ENCODE measurements at places on chromosomes 2 and 18.

DNA sequence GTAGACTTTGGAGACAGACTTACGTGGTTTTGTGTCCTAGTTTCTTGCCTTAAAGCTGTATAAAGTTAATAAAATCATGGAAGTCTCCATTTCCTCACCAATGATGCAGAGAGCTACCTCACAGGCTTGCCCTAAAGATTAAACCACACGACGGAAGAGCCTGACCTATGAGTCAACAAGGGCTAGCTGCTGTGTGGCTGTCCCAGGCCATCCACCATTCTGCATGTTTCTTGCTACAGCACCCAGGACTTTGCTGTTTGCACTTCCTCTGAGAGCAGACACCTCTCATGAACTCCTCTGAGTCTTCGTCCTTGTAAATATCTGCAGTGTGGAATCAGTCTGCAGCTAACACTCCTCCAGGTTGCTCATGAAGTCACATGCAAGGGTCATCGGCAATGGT is 160.0 kb upstream of the TRIB2 start:
- no peaks in the 10 kb centered on the region for H3K36me3 ChIP-seq
- peaks cover 23% of the 10 kb centered on the region for H3K4me1 ChIP-seq
- no peaks in the 10 kb centered on the region for H3K27me3 ChIP-seq
- no peak for DNase-seq
- H3K27ac ChIP-seq = no peak overlapping the region
- no peak overlapping the region for H3K4me3 ChIP-seq

- no peaks in the 10 kb centered on the region for H3K36me3 ChIP-seq
- H3K27me3 ChIP-seq = no peaks in the 10 kb centered on the region
- H3K4me1 ChIP-seq = no peaks in the 10 kb centered on the region
- no peak overlapping the region for H3K4me3 ChIP-seq
- no peak overlapping the region for H3K27ac ChIP-seq
- DNase-seq = no peak
Observed at GRCh38 chr18:2171840-2172625, 399.3 kb downstream of the METTL4 start.

- H3K27ac ChIP-seq = no peak overlapping the region
- peaks cover 4% of the 10 kb centered on the region for H3K4me1 ChIP-seq
- no peak overlapping the region for H3K4me3 ChIP-seq
- DNase-seq = no peak
Observed at GRCh38 chr18:59783138-59783537, 85.9 kb upstream of the CCBE1 start.

GRCh38 chr18:5507756-5508155 is 36.0 kb downstream of the EPB41L3 start:
- H3K36me3 ChIP-seq = no peaks in the 10 kb centered on the region
- no peaks in the 10 kb centered on the region for H3K4me1 ChIP-seq
- H3K4me3 ChIP-seq = no peak overlapping the region
- DNase-seq = no peak
- H3K27me3 ChIP-seq = peaks cover 41% of the 10 kb centered on the region

DNA sequence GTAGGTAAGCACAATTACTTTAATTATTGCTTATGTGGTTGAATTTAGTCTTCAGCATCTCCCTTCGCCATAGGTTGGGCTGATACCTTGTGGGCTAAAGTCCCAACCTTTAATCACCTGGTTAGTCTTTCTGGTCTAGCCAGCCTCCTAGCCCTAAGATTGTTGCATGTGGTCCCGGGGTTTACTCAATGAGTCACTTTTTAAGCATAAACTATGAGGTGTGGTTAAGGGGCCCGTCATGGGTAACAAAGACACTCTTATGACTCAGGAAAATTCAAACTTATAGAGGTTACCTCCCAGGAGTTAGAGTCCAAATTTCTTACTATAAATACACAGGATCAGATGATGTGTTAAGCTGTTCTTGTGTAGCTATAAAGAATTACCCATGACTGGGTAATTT is 841.6 kb downstream of the TRIB2 start:
- H3K36me3 ChIP-seq = no peaks in the 10 kb centered on the region
- H3K27me3 ChIP-seq = no peaks in the 10 kb centered on the region
- H3K27ac ChIP-seq = no peak overlapping the region
- no peak for DNase-seq
- H3K4me3 ChIP-seq = no peak overlapping the region

DNA sequence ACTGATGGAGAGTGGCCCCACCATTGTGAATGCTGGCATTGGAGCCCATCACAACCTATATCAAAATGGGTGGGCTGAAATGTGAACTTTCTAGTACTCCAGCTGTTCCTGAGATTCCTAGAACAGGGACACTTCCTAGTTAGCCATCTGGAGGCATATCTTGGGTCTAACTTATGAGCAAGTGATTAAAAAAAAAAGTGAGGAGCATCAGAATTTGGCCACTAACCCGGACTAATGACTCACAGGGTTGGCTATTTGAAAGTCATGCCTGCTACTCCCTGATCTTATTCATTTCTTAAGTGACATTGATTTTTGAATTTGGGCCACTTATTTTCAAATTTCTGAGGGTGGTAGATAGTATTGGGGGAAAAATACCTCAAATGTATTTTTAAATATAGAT is 216.6 kb downstream of the HRH4 start:
- no peak overlapping the region for H3K27ac ChIP-seq
- peaks cover 66% of the 10 kb centered on the region for H3K27me3 ChIP-seq
- no peak for DNase-seq
- no peaks in the 10 kb centered on the region for H3K4me1 ChIP-seq
- no peak overlapping the region for H3K4me3 ChIP-seq

DNA sequence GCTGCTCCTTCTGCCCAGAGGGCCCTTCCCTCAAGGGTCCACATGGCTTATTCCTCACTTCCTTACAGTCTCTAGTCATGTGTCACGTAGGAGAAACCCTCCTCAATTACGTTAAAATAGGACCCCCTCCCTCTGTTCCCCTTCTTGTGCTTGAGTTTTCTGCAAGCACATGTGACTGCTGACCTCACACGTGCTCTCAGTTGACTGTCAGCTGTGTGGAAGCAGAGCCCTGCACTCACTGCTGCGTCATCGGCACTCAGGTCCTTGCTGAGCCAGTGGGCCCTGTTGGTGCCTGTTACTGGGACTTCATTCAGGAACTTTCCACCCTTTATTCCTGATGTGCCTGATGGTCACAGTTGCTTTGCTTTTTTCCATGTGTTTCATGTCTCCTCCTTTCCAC is 11.1 kb downstream of the ATG16L1 start:
- DNase-seq = no peak
- H3K27ac ChIP-seq = peak overlapping the region; percentile 91
- peaks cover 75% of the 10 kb centered on the region for H3K36me3 ChIP-seq
- H3K27me3 ChIP-seq = no peaks in the 10 kb centered on the region

- no peaks in the 10 kb centered on the region for H3K27me3 ChIP-seq
- DNase-seq = no peak
- H3K36me3 ChIP-seq = no peaks in the 10 kb centered on the region
- no peak overlapping the region for H3K4me3 ChIP-seq
- no peaks in the 10 kb centered on the region for H3K4me1 ChIP-seq
Observed at GRCh38 chr2:144642856-144643255, 122.9 kb upstream of the ZEB2 start.

DNA sequence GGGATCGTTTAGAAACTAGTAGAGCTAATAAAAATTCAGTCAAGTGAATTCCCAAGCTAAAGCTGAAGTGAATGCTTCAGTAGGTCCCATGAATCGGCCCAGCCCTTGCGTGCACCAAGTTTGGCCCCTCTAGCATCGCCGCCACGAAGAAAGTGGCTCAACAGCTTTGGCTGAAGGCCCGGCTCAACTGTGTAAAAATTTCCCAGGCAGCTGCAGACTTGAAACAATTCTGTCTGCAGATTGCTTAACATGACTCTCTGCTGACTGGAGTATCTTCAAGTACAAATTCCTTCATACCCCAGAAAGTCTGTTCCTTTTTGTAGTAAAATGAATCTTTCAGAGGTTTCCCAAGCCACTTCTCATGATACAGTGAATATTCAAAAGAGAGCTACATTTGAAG is 32.7 kb downstream of the ALMS1 start:
- H3K4me3 ChIP-seq = no peak overlapping the region
- no peak for DNase-seq
- H3K36me3 ChIP-seq = peaks cover 2% of the 10 kb centered on the region

- no peak overlapping the region for H3K27ac ChIP-seq
- H3K4me1 ChIP-seq = no peaks in the 10 kb centered on the region
- H3K4me3 ChIP-seq = no peak overlapping the region
- no peaks in the 10 kb centered on the region for H3K36me3 ChIP-seq
Observed at GRCh38 chr2:105689484-105689883, 55.2 kb upstream of the NCK2 start.

GRCh38 chr2:232521959-232522622 is 1.9 kb downstream of the PRSS56 start:
- H3K36me3 ChIP-seq = peaks cover 3% of the 10 kb centered on the region
- no peak overlapping the region for H3K27ac ChIP-seq
- DNase-seq = peak; percentile 75
- peak overlapping the region; percentile 72 for H3K4me3 ChIP-seq
- H3K27me3 ChIP-seq = peaks cover 69% of the 10 kb centered on the region

- no peak for DNase-seq
- H3K27ac ChIP-seq = no peak overlapping the region
- H3K27me3 ChIP-seq = no peaks in the 10 kb centered on the region
Observed at GRCh38 chr2:153963256-153963655, 91.5 kb downstream of the GALNT13 start.

DNA sequence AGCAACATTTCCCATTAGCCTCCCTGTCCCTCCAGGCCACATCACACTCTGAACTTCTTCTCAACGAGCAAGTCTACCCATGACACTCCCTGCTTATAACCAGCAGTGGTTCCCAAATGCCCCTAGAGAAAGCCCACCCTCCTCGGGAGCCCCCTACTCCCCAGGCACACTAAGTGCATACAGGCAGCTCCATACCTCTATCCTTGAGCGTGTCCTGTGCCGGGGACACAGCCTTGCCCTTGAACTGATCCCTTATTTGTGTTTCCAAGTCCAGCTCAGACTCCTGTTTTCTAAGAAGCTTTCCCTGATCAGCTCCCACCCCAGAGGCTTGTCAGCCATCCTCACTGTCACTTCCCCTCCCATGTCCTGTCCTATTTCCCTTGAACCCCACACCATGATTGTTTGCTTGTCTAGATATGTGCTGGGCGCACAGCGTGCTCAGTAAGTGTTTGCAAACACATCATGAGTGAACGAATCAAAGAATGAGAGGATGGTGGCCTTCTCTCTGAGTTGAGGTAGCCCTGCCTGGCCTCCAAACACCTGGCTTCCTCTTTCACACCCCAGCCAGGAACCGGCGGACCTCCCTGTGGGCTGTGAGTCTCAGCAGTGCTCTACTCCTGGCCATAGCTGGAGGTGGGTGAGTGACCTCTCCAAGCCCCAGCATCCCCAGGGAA is 2.1 kb downstream of the TEX51 start:
- no peaks in the 10 kb centered on the region for H3K4me1 ChIP-seq
- peaks cover 69% of the 10 kb centered on the region for H3K27me3 ChIP-seq
- H3K27ac ChIP-seq = no peak overlapping the region
- DNase-seq = no peak
